ENCODE measurements at places on chromosomes 3 and 15.
A peak's percentile ranks its signal among the peaks of the same experiment; 100 is the strongest.

DNA sequence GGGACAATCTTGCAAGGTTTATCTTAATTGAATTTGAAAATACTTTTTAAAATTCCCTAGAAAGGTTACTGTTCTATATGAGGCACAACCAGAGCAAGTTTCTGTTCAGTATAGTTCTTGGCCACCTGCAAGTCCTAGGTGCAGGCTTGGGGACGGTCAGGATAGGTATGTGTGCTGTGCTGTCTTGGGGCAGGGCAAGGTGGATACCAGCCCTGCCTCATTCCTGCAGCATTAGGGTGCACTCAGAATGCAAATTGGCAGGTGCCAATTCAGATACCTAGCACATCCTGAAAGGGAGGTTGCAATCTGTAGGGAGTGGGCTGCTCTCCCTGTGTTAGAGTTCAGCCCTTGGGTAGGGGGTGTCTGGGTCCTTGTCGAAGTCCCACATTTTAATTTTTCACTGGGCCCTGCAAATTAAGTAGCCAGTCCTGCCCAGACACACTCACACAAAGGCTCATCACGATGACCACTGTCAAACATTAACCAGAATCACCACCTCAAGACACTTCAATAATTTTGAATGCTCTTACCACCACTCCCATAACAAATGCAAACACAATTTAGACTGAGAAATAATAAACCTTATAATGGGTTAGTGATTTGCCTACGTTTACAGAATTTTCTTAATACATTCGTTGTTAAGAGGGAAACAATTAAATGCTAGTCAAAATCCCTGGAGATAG is 838.0 kb upstream of the NR2F2 start:
- peak; percentile 3 for DNase-seq

DNA sequence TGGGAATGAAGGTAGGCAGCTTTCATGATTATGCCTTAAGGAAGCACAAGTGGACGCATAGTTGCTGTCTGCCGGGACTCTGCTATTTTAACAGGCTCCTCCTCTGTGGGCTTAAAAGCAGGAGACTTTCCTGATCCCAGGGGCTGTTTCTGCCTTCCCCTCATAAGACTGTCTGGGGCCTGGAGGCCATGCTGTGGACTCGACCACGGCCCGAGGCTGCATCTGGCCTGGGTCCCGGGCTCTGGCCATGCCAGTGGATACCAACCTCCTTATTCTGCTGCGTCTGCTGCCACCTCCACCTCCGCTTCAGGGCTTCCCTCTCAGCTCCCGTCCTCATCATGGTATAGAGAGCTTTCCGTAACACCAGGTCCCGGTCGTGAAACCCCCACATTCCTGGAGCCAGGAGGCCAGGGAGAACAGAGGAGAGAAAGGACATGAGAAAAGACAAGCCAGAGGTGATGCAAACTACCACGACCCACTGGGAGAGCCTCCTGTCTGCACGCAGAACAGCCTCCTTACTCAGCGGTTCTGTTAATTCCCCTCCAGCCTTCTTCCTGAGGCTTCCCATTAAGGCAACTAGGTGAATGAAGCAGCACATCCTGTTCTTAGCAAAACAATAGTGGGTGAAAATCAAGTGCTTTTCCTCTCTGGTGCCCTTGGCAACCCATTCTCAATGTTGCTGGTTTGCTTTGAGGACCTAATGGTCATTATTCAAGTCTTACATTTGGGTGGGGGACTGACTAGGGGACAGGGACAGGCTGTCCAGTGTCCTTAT is 200.5 kb downstream of the KLF13 start:
- no peak for DNase-seq

- DNase-seq = peak; percentile 50
These were observed 106.6 kb upstream of the TMC3 start for GRCh38 chr15:81480645-81481053.

DNA sequence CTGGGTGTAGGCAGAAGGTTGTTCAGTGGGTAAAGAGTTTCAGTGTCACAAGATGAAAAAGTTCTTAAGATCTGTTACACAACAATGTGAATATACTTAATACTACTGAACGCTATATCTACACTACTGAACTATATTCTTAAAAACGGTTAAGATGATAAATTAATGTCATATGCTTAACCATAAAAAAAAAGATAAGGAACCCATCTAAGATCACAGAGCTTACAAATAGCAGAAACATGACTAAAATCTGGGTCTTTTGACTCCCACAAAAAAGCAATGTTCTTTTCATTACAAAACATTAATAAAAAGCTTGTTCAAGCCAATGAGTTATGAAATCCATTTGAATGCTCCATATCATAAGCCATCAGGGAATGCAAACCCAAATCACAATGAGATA is 34.4 kb downstream of the UBR1 start:
- no peak for DNase-seq

DNA sequence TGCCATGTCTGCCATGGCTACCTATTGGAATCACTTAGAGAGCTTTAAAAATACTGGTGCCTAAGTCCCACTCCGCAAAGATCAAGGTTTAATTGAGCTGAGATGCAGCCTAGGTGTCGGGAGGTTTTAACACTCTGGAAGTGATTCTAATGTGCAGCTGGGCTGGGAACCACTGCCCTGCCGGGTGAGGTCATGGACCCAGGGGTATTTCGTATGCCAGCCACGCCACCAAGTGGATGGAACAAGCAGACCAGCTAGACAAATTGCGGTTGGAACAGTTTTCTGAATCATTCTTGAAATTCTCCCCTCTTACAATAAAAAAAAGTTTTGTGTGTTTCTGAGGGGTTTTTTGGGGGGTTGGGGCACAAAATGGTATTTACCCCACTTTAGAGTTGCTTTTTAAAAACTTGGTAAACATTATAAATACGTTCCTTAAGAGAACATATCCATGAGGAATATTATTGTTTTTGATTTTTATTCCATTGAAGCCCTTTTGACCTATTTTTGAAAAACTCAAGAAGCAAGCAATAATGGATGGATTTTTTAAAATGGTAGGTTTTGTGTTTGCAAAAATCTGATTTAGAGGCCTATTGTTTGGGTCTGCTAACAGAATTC is 66.2 kb upstream of the CSTA start:
- peak; percentile 66 for DNase-seq

GRCh38 chr3:49053543-49053942 is 24.3 kb upstream of the IMPDH2 start:
- no peak for DNase-seq

DNA sequence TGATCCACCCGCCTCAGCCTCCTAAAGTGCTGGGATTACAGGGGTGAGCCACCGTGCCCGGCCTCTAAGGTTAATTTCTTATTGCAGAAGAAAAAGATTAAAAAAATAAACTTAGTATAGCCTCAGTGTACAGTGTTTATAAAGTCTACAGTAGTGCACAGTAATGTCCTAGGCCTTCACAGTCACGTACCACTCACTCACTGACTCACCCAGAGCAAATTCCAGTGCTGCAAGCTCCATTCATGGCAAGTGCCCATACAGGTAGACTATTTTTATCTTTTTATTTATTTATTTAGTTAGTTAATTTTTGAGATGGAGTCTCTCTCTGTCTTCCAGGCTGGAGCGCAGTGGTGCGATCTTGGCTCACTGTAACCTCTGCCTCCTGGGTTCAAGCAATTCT is 3.2 kb upstream of the FLNB start:
- peak; percentile 93 for DNase-seq

GRCh38 chr3:143536817-143537535 is 311.3 kb downstream of the SLC9A9 start:
- DNase-seq = peak; percentile 39

GRCh38 chr15:85048430-85048829 is 66.8 kb downstream of the PDE8A start:
- DNase-seq = peak; percentile 33

DNA sequence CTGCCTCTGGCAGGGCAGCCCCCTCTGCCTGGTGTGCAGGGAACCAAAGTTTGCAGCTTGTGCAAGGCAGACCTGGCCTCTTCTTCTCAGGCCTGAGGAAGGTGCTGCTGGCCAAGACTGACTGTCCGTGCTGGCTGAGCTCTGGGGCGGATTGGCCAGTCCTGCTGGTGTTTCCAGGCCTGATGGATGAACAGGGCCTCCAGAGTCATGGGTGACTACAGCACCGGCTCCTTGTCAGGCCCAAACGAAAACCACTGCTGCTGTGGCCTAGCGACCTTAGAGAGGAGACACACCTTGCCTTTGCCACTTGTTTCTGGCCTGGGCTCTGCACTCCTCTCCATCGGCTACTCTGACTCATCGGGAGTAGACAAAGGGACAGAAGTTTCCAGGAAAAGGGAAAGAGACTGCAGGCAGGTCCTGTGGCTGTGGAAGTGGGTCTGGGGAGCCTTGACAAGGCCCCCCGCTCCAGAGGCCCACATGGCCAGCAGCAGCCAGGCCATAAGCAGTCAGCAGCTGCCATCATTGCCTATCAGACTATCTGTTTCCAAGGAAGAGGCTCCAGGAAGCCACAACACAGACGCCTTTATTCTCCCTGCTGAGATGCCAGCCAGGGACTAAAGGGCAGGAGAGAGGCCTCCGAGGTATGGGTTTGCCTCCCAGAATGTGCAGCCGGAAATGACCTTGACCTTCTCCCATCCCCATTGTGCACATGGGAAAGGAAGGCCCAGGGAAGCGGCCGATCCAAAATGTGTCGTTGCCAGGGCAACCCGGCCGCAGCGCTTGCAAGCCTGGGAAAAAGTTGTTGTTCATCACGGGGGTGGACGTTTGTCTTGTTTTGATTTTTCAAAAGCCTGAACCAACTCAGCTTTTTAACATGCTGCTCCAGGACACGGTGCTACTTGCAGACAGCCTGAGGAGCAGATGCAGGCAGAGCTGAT is 160.5 kb downstream of the CHSY1 start:
- DNase-seq = no peak

DNA sequence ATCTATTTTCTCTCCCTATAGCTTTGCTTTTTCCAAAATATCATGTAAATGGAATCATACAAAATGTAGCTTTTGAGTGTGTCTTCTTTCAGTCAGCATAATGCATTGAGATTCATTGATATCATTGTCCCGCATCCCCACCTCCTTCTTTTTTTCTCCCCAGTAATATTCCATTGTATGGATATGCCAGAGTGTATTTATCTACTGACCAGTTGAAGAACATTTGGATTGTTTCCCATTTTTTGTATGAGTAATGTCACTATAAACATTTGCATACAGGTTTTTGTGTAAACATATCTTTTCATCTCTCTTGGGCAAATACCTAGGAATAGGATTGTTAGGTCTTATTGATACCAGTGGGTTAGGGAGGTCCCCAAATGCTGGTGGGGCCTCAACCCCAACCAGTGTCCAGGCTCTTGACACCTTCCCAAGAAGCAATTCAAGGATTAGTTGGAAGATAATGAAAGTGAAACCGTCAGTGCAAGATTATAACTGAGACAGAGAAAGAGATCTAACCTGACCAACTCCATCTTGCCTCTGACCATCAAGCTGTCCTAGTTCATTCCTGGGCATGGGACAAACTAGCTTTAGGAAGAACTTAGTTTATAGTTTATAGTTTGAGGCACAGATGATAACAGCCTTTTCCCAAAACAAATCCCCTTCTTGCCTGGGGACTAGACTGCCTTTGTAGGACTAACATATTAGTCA is 7.4 kb upstream of the SLC33A1 start:
- DNase-seq = no peak

- no peak for DNase-seq
These were observed 463.9 kb upstream of the ADAMTS9 start for GRCh38 chr3:65151666-65152065.

- peak; percentile 64 for DNase-seq
These were observed 99.6 kb downstream of the FNDC3B start for GRCh38 chr3:172138792-172139507.

GRCh38 chr3:136343873-136344555 is 93.9 kb downstream of the PCCB start:
- DNase-seq = peak; percentile 91

- DNase-seq = peak; percentile 12
These were observed 44.0 kb upstream of the ALCAM start for GRCh38 chr3:105322570-105323273.
